ENCODE measurements at places on chromosomes 5 and 9.

- DNase-seq, result no peak
Observed at GRCh38 chr5:147189109-147189424, 45.8 kb upstream of the STK32A start.

GRCh38 chr5:30968971-30969370 lies 224.5 kb upstream of the CDH6 start:
- DNase-seq, result no peak

DNA sequence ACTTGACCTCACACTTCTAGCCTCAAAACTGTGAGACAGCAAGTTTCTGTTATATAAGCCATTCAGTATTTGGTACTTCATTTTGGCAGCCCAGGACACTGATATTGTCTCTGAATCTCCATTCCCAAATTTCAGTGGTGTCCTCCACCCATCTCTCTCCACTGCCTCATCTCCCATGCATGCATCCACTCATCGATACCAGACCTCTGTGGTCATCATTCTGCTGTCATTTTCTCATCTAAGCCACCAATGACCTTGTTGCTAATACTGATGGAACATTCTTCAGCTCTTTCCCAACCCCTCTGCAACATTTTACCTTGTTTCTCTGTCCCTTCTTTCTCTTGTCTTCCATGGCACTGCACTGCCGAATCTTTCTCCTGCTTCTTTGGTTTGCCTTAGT lies 221.8 kb downstream of the SNX18 start:
- no peak for DNase-seq

DNA sequence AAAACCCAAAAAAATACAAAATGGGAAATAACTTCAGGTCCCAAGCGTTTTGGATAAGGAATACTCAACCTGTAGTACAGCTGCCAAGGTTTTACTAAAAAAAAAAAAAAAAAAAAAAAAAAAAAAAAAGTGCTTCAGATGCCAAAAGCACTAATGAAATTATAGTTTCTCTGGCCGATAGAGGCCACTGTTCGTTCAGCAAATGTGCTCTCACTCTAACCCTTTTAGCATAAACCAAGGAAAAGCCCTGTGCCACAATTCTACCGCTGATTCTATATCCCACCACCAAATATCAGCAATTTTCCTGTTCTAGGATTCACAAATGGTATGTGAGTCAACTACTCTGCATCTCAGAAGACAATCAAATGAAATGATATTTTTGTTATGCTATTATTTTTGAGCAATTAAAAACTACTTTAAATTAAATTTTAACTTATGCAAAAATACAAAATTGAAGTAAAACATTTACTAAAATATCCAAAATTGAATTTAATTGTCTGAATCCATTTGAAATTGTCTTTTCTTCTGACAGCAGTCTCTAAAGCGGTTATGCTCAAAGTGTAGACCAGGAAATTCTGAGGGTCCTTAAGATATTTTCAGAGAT lies 79.8 kb downstream of the RICTOR start:
- DNase-seq, result no peak

GRCh38 chr9:12781226-12781733 lies 6.5 kb downstream of the LURAP1L start:
- DNase-seq, result no peak

GRCh38 chr5:57174128-57174889 lies 450 bp downstream of the GPBP1 start:
- peak; percentile 74 for DNase-seq

DNA sequence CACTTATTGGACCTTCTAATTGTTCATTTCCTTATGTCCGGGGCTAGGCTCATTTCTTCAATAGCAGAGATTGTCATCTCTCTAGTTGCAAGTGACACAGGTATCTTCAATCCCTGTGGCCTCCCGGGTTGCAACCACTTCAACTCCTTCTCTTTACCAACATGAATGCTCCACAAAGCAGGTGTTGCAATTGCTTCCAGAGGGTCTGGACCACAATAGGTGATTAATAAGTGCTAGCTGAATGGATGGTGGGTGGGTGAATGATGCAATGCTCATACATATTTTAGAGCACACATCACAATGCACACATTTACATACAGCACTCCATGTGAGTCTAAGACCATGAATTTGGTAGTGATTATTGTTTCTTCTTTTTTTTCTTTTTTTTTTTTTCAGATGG lies 2.6 kb downstream of the CEMIP2 start:
- no peak for DNase-seq

- no peak for DNase-seq
Observed at GRCh38 chr9:34744295-34745221, 34.6 kb upstream of the CCL21 start.

DNA sequence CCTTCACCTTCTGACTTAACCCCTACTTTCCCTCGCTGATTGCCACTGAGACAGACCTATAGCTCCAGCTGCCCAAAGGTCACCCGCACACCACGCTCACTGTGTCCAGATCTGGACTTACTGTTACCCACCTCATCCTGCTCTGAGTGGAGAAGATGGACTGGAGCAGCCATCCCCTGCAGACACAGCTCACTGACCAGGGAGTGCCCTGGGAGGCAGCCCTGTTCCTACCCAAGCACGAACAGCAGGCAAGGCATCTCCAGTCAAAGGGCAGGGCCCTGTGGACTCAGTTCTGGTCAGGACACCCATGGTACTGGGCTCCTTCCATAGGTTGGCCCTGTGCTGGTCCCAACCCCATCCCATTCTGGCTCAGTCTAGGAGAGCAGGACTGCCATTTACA lies 9.5 kb upstream of the BARX1 start:
- no peak for DNase-seq

- no peak for DNase-seq
Observed at GRCh38 chr5:154755361-154756008, at the start of gene LARP1. TSS of gene LARP1 (plus strand) at chr5:154755377. CDS start at chr5:154755758, 381 bp downstream.

DNA sequence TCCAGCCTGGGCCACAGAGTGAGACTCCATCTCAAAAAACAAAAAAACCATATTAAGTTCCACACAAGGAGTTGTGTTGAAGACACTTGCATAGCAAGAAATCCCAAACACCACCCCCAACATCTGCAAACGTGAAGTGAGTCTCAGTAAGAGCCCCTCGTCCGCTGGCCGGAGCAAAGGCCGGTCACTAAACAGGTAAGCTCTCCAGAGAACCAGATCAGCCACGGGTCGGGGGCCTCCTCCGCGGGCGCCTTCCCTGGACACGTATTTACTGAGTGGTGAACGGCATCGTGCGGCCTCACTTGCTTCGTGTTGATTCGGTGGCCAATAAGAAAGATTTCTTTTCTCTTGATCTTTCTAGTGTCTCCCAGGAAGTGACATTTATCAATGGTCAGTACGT lies 93.6 kb downstream of the MRPL36 start:
- DNase-seq, result no peak

GRCh38 chr5:155471027-155471426 lies 457.5 kb downstream of the KIF4B start:
- DNase-seq, result no peak

DNA sequence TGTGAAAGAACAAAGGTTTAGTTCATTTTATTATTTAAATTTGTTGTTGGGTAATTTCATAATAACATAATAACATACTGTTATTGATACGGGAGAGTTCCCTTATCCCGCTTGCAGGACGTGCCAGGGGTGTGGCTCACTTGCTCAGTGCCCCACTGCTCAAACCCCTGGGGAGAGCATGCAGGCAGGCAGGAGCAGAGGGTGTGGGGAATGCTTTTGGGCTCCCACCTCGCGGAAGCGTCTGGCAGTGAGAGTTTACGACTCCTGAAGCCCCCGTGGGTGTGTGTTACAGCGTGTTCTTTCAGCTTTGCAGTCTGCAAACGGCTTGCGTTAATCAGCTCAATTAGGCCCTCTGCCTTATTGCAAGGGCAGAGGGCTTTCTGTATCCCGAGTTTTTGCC lies 675.9 kb downstream of the SEMA5A start:
- no peak for DNase-seq

Measured in activated CD8-positive, alpha-beta memory T cell treated with anti-CD3 and anti-CD28 coated beads, Interleukin-2, amount 50 U/mL, for 48 hours (primary cell).